ENCODE measurements at places on chromosomes 2 and 18.

DNA sequence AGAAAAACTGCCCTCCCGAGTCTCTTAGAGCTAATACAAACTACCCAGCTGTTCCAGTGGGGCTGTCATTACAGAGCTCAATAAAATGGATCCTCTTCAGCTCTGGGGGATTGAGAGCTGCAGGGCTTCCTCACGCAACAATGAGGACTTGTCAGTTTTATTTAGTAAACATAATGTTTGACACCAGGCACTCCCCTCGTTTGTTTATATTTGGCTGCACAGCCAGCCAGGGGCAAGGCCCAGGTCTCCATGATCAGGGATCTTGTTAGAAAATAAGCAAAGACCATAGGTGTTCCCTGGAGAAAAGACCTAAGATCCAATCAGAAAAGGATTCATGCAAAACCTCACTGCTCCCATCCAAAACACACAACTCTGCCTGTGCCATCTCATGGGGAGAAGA, 158.2 kb downstream of the C1D start:
- no peak for DNase-seq

GRCh38 chr2:172308253-172308935, 119.0 kb upstream of the ITGA6 start:
- DNase-seq: peak; percentile 50

- no peak for DNase-seq
Observed at GRCh38 chr18:38940863-38941531, 1375.4 kb upstream of the CELF4 start.

GRCh38 chr2:16650287-16651249, 15.1 kb downstream of the CYRIA start:
- no peak for DNase-seq

- no peak for DNase-seq
Observed at GRCh38 chr2:217066510-217067270, 206.8 kb upstream of the TNP1 start.

DNA sequence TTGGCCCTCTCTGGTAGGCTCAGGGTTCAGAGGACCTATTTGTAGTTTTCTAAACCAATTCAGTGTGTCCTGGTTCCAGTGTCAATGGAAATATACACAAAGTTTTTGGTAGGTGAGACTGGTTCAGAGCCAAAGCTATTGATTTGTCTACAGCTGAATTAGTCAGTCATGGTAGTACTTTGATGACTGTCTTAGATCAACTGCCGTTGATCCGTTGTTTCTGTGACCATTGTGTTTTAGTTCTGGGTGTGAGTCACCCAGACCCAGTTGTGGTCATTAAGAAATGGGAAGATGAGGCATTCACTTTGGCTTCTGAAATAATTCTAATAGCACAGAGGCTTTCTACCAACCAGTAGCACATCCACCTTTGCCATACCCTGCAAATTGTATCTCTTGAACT, 16.0 kb upstream of the RPE start:
- no peak for DNase-seq

DNA sequence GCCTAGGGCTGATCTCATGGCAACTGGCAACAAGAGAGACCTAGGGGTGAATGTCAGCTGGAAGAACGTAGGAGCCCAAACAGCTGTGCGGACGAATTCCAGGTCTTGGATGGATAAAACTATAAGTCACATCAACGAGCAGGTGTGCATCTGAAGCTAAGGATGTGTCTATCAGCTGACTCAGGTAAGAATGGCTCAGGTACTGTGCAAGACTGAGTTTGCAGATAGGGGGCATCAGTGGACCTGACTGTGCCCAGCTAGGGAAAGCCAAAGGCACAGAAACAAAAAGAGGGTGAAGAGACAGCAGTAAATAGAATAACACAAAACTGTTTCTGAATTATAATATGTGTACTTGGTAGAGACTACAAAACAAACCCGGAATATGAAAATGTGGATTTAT, 357.3 kb downstream of the ZEB2 start:
- DNase-seq: peak; percentile 5

- no peak for DNase-seq
Observed at GRCh38 chr2:99689145-99689742, 199.4 kb upstream of the REV1 start.

GRCh38 chr2:96594282-96594681, 43.8 kb downstream of the KANSL3 start:
- no peak for DNase-seq

DNA sequence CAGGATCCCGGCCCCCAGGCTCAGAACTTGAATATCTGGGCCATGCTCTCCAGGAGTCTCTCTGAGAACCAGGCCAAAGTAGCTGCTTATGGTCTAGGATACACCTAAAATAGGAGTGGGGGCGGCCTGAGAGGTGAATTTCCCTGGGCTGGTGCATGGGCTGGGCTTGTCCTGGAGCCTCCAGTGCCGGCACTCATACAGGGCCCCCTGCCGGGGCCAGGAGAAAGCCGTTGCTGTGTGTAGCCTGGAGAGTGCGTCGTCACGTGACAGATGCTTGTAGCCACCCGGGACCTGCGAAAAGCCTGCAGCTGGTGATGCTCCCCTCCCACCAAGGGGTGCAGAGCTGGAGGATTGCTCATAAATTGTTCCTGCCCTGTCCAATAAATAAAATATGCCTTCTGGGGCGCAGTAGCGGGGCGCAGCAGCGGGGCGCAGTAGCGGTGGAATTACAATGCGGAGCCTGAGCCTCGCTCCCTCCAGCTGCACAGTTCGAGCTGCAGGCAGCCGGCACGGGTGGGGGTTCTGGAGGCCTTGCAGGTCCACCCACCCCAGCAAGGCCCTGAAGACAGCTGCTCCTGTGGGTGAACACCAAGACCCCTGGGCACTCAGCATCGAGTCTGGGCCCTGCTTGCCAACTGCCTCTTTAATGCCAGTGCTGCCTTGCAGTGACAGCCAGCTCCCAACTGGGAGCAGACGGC, 289.9 kb downstream of the NDUFA10 start:
- peak; percentile 79 for DNase-seq

- DNase-seq: no peak
Observed at GRCh38 chr18:70169747-70170146, 35.7 kb downstream of the RTTN start.

GRCh38 chr2:43890855-43891254, 52.1 kb downstream of the ABCG8 start:
- DNase-seq: no peak

DNA sequence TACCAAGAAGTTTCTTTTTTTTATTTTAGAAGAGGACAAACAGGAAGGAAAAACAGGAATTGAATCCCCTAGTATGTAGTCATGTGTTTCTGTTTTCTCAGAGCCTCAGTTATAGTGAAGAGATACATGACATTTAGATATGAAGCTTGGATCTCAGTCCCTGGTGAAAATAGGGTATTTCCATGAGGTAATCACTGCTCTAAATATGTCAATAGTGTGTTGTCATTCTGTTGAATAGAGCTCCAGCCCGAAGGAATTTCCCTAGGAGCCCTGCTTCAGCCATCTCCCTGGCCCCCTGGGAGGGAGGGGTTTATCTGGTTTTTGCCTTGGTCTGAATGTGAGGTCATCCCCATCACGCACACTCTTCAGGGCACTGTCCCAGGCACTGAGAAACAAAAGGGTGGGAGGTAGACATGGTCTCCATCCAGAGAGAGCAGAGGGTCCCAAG, 47.1 kb upstream of the REL start:
- DNase-seq: no peak

- no peak for DNase-seq
Observed at GRCh38 chr2:213934560-213934959, 476.3 kb upstream of the VWC2L start.

DNA sequence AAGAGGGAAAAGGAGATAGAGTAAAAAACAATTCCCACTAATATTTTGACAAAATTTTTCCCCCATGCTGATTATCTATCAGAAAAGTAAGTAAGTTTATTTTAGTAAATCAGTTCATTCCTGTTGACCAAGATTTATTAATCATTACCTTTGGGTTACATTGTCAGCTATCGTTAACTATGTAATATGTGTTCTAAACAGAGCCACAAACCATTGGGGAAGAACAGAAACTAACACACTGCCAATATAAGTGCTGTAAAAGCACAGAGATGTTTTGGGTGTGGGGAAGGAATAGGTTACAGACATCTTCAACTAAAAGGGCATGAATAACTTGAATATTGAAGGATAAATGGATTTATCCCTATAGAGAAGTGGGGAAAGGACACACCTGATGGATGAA, 42.5 kb upstream of the ACADL start:
- DNase-seq: no peak

- DNase-seq: no peak
Observed at GRCh38 chr2:199936554-199936953, 18.7 kb downstream of the TYW5 start.

- DNase-seq: no peak
Observed at GRCh38 chr18:63106727-63107126, 212.8 kb downstream of the BCL2 start.

GRCh38 chr2:120150040-120150482, 73.1 kb downstream of the TMEM185B start:
- DNase-seq: no peak

DNA sequence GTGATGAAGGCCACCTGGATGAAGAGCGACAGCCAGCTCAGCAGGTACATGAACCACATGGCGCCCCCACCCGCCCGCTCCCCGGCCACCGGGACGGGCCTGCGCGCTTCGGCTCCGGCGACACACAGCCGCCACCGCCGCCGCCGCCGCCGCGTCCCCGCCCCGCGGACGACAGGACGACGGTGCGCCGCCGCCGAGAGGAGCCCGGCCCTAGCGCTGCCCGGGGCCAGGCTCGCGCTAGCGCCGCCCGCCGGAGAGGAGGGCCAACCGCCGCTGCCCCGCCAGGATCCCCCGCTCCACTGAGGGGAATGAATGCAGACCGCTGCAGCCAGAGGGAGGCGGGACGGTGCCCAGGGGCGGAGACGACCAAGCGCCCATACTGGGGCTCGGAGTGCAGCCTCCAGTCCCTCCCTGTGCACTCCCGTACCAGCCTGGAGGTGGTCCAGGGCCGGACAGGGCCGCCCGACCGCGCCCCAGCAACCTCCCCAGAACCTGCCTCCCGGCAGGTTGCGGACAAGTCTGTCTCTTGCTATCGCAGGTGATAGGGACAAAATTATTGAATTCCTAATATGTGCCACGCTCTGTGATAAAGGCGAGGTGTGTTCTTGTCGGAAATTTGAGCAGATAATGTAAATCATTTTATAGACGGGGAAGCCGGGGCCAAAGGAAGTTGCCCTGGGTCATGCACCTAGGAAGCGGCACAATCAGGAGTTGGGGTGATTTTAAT, at the start of gene TEX261:
Gene TEX261, minus strand, starts transcription at position 175 of the 727 bp plus-strand sequence. Its CDS starts 116 bp downstream, at position 59.
- peak; percentile 90 for DNase-seq

DNA sequence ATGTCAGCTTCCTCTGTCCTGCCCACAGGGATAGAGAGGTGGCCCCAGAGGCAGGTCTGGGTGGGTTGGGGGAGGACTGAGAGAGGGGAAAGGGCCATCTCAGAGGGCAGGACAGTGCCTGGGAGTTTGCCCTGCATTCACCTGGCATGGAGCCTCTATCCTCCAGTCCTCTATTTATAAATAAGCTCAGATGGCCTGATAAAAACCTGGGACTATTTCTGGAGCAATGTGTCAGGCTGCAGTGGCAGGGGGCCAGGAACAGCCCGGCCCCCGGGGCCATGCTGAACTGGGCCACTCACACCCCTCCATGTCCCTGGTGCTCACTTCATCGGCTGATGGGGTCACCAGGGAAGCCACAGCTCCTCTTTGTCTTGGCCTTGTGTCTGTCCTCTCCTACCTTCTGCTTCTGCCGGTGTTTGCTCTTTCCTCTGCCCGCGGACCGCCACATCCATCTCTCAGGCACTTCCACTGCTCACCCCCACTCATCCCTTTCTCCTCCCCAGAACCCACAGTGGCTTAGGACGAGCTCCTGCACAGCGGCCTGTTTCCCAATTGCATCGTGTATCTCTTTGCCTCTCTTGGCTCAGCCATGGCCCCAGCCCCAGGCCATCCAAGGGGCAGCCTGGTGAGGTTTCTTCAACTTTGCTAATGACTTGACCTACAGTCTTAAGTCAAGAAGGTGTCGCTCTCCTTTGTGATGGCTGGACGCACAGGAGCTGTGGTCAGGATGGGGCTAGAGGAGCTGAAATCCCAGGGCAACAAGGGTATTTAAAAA, 38.8 kb downstream of the SCTR start:
- no peak for DNase-seq

DNA sequence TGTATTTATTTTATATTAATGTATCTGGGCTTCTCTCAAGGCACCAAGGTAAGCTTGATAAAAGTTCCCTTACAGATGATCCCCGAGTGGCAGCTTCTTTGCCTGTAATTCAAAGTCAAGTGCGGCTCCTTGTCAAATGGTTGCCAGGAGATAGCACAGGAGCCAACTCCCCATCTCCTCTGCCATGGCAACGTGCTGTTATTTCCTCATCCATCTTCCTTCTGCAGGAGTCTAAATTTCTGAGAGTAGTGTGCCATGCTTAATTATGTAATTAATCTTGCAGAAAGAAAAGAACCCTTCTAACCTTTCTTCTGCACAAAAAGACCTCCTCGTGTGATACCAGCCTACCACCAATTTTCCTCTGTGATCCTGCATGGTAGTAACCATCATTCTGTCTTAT, 46.2 kb upstream of the ACMSD start:
- peak; percentile 53 for DNase-seq

DNA sequence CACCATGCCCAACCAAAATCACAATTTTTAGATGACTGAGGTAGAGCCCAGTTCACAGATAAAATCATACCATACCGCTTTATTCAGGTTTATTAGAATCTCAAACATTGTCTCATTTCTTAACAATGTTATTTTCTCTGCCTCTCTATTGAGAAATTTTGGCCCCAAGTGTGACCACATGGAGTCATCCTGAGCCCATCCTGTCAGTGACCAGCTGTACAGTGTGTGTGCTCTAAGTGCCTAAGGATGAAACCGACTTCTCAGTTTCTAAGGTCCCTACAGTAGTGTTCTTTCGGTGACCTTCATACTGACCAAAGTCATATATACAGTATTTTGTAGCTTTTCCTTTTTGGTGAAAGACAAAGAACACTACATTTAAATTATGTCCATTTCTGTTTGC, 123.7 kb upstream of the MSTN start:
- DNase-seq: no peak

- DNase-seq: no peak
Observed at GRCh38 chr18:6406075-6406909, 8.4 kb downstream of the L3MBTL4 start.

- DNase-seq: no peak
Observed at GRCh38 chr2:105381101-105381668, 17.7 kb downstream of the FHL2 start.

DNA sequence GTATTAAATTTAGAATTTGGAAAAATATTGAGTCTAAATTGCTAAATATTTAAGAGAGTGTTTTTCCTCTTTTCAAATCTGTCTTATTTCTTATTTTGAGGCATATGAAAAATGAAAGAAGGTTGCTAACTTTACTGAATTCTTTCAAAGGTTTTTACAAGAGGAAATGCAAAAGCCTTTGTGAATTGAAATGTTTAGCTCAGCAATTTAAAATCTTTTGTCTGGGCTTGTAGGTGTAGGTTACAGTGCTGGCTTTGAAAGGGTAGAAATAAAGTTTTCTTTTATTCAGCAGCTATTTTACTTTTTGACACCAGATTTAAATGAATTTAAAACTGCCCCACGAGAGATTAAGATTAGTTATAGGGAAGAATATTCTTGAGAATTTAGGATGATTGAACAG, 192.0 kb downstream of the CDH7 start:
- DNase-seq: no peak

GRCh38 chr2:105330681-105331375, 1.3 kb upstream of the TGFBRAP1 start:
- no peak for DNase-seq

- DNase-seq: no peak
Observed at GRCh38 chr2:33931164-33931563, 332.1 kb upstream of the FAM98A start.

GRCh38 chr2:139080244-139080643, 300.1 kb upstream of the NXPH2 start:
- DNase-seq: no peak

Measured in NCI-H1417 (cell line).